ENCODE measurements at places on chromosomes 3 and 15.

GRCh38 chr3:67765575-67765974 lies 111.2 kb upstream of the SUCLG2 start:
- no peak for DNase-seq

GRCh38 chr3:194586836-194587235 lies 46.4 kb downstream of the TMEM44 start:
- no peak for DNase-seq

DNA sequence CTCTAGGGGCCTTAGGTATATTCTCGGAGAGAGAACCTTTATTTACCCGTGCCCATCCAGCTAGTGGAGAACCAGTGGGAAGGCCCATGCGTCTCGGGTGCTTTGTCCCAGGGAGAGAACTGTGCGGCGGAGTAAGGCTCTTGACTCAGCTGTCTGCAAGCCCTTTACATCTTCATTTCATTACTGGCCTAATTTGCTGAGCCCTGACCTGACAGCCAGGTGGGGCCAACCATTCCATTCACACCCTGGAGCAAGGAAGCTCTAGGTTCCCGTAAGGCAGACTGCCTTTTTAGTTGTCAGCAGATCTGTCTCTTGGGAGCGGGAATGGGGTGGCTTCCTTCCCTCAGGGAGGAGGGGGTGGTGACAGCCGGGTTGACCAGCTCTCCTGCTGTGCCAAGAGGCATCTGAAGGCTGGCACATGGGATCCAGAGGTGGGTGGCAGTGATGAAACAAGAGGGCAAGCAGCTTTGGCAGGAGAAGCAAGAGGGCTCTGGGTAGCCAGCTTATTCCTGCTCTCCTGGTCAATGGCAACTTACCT lies 36.4 kb downstream of the SV2B start:
- DNase-seq = no peak

- no peak for DNase-seq
Measured at GRCh38 chr3:160023476-160023875, 34.8 kb downstream of the IL12A start.

GRCh38 chr3:124217542-124217941 lies 225.6 kb upstream of the ROPN1 start:
- no peak for DNase-seq

- DNase-seq = no peak
Measured at GRCh38 chr3:126699011-126699410, 5.0 kb upstream of the CHCHD6 start.

DNA sequence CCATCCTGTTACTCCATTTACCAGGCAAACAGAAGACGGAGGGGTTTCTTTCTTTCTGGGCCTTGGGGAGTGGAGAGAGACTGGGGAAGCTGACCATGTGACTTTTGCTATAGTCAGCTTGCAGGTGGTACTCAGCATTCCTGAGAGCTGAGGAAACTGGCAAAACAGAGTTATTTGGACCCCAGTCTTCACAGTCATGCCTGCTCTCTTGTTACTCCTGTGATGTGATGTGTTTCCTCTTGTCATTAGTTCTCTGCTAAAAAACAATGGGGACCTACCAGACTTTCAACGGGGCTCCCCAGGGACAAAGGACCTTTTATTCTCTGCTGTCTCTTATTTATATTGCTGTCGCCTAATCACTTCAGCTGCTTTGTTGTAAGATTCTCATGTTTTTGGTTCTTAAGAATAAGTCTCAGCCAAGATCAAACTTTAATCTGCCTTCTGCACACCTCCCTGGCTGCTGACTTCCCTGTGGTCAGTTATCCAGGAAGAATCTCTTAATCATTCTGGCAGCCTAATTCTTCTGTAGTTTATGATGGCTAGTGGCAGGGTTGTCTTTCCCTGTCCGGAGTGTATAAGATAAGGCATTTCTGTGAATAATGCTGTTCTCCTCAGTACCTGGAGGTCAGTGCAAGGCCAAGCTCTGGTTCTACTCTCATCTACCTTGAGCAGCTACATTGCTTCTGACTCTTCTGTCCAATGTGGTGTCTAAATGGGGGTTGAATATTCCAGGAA lies 8.8 kb downstream of the STARD9 start:
- no peak for DNase-seq

- no peak for DNase-seq
Measured at GRCh38 chr3:45297331-45297730, 71.2 kb upstream of the TMEM158 start.

DNA sequence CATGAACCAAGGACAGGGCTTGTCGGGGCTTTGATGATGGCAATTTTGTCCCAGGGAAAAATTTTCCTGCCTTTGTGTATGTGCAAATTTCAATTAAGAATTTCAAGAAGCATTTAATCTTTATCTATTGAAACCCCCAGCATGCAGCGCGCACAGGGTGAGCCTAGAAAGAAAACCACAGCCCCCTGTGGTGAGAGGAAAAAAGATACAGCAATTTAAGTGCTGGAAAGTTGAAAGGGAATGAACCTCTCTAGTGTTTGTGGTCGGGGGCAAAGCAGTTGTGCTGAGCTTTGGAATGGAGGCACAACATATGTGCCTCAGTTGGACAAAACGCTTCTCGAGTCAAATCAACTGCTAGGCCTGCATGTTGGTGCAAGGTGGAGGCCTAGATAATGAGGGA lies 111.8 kb upstream of the C15orf61 start:
- DNase-seq = peak; percentile 7

GRCh38 chr3:138426211-138426610 lies 8.2 kb upstream of the ESYT3 start:
- no peak for DNase-seq

DNA sequence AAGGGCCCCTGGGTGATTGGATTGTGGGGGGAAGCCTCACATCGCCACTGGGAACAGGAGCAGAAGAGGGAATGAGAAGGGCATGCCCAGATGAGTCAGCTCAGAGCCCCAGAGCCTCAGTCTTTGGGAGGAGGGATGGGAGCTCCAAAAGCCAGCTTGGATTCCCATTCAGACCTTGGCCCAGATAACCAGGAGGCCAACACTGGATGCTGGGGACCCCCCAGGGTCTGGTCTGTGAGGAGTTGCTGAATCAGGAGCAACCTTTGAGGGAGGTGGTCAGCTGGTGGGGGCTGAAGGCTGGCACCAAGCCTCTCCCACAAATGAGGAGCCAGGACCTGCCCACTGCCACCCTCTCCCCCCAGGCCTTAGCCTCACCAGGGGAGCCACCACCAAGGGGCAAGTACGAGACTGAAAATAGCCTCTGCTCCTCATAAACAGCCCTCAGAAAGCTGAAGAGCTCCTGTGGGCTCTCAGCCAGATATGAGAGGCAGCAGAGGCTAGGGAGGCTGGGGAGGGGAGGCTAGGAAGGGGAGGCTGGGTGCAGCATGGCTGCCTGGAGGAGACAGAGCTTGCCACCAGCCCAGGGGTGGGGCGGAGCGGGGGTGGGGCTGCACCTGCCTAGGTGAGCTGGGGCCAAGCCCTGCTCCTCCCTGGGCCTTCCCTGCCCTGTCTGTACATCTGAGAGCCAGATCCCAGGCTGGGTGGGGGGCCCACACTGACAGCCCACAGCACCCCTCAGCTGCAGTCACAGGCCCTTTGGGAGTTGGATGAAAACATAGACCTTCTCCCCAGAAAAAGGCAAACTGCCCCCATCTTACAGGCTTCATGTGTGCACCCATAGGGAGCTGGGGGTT lies 99.8 kb downstream of the SEC22A start:
- no peak for DNase-seq

GRCh38 chr3:195248281-195248680 lies 22.7 kb downstream of the XXYLT1 start:
- DNase-seq = no peak

DNA sequence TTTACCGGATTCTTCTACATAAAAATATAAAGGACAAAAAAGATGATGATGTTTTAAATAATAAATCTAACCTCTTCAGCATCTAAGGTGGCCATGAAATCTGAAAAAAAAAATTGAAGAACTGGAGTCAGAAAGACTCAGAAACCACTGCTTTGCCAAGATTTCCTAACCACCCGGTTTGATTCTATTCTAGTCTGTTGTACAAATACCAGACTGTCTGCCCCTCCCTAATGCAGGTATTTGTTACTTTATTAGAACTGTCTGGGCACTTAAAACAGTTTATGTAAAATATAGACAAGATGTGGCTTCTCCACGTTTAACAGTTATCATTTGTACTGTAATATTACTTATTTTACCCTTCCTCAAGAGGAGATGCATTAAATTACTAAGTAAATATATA lies 48.8 kb downstream of the UACA start:
- DNase-seq = no peak

- no peak for DNase-seq
Measured at GRCh38 chr15:40006003-40006402, 33.0 kb downstream of the SRP14 start.
